Activated CD8-positive, alpha-beta memory T cell treated with anti-CD3 and anti-CD28 coated beads, Interleukin-2, amount 10 ng/mL, durations not matched to agents 7 days and 5 days (primary cell): ENCODE measurements at places on chromosomes 2 and 18. TPM values are rescaled to one million over a fixed set of nuclear protein-coding genes. Genes with fewer than 3 reads are reported as not detected.

FHL2 gene
- 3.4 TPM for total RNA-seq

DNAJC5G gene
- not detected for total RNA-seq

CHRND gene
- not detected for total RNA-seq

METTL5 gene
- total RNA-seq, result 62.7 TPM

UGT1A3 gene
- total RNA-seq, result not detected

DNA sequence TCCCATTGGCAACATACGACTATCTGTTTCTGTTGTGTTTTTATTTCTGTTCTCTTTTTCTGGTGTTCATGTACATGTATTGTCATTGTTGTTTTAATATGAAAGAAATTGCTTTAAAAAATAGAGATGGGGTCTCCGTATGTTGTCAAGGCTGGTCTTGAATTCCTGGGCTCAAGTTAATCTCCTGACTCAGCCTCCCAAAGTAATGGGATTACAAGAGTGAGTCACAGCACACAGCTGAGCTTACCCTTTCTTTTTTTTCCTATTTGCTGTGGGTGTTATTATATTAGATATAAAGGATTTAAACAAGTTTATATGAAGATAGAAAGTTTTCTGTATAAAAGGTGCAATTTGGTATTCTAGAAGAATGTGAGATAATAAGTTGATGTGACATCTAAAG lies 554.6 kb downstream of the DSC3 start:
- H3K4me1 ChIP-seq, result no peaks in the 10 kb centered on the region
- H3K4me3 ChIP-seq, result no peak overlapping the region
- no peak for DNase-seq
- no peak overlapping the region for H3K27ac ChIP-seq
- no peaks in the 10 kb centered on the region for H3K27me3 ChIP-seq
- H3K36me3 ChIP-seq, result no peaks in the 10 kb centered on the region

DNA sequence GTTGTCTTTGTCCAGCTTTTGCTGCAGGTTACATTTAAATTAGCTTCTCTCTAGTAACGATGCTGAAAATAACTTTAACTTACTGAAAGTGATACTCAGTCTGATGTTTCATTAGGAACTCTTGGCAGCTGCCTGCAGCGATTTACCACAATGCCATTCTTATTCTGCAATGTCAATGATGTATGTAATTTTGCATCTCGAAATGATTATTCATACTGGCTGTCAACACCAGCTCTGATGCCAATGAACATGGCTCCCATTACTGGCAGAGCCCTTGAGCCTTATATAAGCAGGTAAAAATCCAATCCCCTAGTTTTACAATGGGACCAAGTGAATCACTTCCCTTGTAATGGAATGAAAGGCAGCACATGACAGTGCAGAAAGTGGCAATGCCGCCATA lies 16.3 kb upstream of the MFF start:
- H3K27me3 ChIP-seq, result no peaks in the 10 kb centered on the region
- H3K4me1 ChIP-seq, result no peaks in the 10 kb centered on the region
- no peak overlapping the region for H3K4me3 ChIP-seq

DNA sequence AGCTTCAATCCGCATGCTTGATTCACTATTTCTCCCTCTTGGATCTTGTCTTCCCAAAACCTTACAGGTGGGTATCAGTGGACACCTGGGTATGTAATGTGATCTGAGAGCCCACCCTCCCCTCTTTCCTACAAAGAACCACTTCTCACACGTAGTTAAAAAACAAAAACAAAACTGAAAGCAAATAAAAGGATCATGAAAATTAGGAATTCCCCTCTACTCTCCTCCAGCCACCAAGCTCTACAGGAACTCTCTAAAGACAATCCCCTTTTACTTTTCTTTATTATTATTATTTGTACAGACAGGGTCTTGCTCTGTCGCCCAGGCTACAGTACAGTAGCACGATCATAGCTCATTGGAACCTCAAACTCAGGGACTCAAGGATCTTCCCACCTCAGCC lies 40.8 kb upstream of the MYO1B start:
- H3K27me3 ChIP-seq, result no peaks in the 10 kb centered on the region
- H3K36me3 ChIP-seq, result peaks cover 26% of the 10 kb centered on the region
- peaks cover 47% of the 10 kb centered on the region for H3K4me1 ChIP-seq
- peak overlapping the region; percentile 81 for H3K27ac ChIP-seq
- DNase-seq, result no peak

- no peak for DNase-seq
- H3K27me3 ChIP-seq, result peaks cover 14% of the 10 kb centered on the region
- H3K36me3 ChIP-seq, result no peaks in the 10 kb centered on the region
- no peak overlapping the region for H3K4me3 ChIP-seq
- H3K4me1 ChIP-seq, result no peaks in the 10 kb centered on the region
Observed at GRCh38 chr2:170695521-170696410, 19.4 kb upstream of the SP5 start.

DNA sequence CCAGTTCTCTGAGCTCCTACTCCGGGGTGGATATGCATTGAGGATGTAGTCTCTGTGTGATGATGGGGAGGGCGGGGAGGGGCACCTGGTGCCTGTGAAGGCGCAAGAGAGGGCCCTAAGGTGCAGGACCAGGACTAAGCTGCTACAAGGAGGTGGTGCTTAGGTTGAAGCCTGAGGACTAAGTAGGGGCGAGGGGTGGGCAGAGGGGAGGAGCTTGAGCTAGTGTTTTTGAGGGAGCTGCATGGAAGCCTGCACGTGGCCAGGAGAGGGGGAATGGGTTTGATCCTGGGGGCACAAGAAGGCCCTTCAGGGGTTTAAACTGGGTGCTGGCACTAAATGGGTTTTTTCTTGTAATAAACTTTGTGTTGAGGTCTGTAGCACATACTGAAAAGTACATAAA lies 105.0 kb downstream of the UGGT1 start:
- no peak for DNase-seq
- H3K27me3 ChIP-seq, result no peaks in the 10 kb centered on the region
- H3K36me3 ChIP-seq, result peaks cover 25% of the 10 kb centered on the region
- no peak overlapping the region for H3K4me3 ChIP-seq
- peak overlapping the region; percentile 48 for H3K27ac ChIP-seq
- peaks cover 17% of the 10 kb centered on the region for H3K4me1 ChIP-seq

GRCh38 chr18:59801576-59801975 lies 98.2 kb upstream of the PMAIP1 start:
- H3K4me1 ChIP-seq, result peaks cover 21% of the 10 kb centered on the region
- peaks cover 4% of the 10 kb centered on the region for H3K27me3 ChIP-seq
- no peak overlapping the region for H3K4me3 ChIP-seq
- peak overlapping the region; percentile 66 for H3K27ac ChIP-seq

- H3K36me3 ChIP-seq, result peaks cover 38% of the 10 kb centered on the region
- no peak overlapping the region for H3K4me3 ChIP-seq
- no peaks in the 10 kb centered on the region for H3K27me3 ChIP-seq
- peak overlapping the region; percentile 16 for H3K27ac ChIP-seq
- peaks cover 13% of the 10 kb centered on the region for H3K4me1 ChIP-seq
Observed at GRCh38 chr2:121513597-121514333, 16.9 kb upstream of the RNU4ATAC start.

DNA sequence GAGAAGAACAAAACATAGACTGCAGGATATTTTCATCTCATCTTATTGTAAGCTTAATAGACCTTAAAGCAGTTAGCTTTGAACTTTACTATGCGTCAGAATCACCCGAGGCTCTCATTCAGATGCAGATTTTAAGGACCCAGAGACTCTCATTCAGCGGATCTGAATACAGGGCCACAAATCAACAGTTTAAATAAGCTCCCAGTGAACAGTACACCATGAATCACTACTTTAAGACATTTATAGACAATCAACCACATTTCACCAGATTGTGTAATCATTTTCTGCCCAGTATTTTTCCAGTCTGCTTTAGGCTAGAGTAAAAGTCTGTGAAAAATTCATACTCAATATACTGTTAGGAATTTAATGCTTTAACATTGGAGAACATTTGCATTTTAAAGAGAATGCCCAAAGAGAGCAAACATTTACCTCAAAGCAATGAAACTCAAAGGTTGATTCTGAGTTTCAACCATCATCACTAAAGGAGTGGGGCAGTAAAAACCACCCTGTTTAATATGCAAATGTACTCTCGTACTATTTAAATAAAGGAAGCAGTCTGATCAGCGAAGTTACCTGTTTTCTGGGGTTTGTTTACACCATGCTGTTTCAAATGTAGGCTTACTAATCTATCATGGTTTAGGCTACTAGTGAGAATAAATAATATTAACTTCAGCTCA lies 11.0 kb upstream of the ALPK2 start:
- no peak overlapping the region for H3K27ac ChIP-seq
- H3K4me3 ChIP-seq, result no peak overlapping the region
- H3K4me1 ChIP-seq, result peaks cover 8% of the 10 kb centered on the region
- no peak for DNase-seq

- peaks cover 2% of the 10 kb centered on the region for H3K36me3 ChIP-seq
- H3K4me1 ChIP-seq, result peaks cover 8% of the 10 kb centered on the region
- DNase-seq, result no peak
- no peak overlapping the region for H3K4me3 ChIP-seq
Observed at GRCh38 chr2:215835657-215836056, 177.7 kb downstream of the MREG start.

DNA sequence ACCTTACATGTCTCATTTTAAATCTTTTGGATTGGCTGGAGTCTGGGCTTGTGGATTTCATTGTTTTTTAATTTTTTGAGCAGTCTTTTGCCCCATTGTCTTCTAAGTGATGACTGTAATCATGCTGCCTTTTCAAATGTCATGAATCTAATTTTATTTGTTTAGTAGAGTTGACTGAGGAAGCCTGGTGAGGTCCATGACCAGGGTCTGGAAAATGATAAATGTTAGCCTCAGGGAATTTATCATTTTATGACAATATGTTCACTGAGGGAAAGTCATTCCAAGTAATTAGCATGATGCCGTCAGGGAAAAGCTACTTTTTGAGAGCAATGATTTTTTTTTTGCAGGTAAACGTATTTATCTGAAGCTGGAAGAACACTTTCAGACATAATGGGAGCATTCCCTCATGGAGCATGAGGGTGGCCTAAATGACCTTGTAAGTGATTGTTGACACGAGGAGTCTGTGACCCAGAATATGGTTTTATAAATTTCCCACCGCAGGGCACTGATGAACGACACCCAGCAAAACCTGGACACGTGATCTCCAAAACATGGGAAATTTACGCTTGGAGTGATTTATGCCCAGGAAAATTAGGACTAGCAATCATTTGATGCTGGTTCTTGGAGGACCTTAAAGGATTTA lies 155.3 kb upstream of the NABP1 start:
- DNase-seq, result no peak
- no peak overlapping the region for H3K27ac ChIP-seq
- peaks cover 18% of the 10 kb centered on the region for H3K27me3 ChIP-seq
- no peaks in the 10 kb centered on the region for H3K4me1 ChIP-seq

DNA sequence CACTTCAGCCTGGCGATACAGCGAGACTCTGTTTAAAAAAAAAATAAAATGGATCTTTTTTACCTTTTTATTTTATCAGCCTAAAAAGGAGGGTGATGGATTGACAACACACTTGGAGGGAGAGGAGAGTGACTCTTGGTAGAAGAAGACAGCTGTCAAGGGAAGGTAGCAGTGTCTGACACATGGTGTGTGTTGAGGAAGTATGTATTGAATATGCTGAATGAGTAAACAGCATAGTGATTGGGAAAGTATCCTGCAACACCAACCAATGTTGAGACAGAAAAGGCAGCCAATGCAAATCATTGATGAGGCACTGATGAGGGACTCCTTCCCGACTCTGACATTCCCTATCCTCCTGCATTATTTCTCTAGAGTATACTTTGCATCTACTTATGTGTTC lies 306.4 kb downstream of the LPIN1 start:
- DNase-seq, result no peak
- no peak overlapping the region for H3K4me3 ChIP-seq
- peaks cover 3% of the 10 kb centered on the region for H3K36me3 ChIP-seq
- no peak overlapping the region for H3K27ac ChIP-seq

DNA sequence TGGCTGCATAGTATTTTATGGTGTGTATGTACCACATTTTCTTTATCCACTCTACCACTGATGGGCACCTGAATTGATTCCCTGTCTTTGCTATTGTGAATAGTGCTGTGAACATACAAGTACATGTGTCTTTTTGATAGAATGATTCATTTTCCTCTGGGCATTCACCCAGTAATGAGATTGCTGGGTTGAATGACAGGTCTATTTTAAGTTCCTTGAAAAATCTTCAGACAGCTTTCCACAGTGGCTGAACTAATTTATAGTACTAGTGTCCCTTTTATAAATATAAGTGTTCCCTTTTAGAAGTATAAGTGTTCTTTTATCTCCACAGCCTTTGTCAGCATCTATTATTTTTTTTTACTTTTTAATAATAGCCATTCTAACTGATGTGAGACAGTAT lies 303.9 kb upstream of the EPHA4 start:
- H3K4me1 ChIP-seq, result no peaks in the 10 kb centered on the region
- no peaks in the 10 kb centered on the region for H3K27me3 ChIP-seq
- H3K36me3 ChIP-seq, result no peaks in the 10 kb centered on the region
- H3K27ac ChIP-seq, result no peak overlapping the region
- DNase-seq, result no peak
- H3K4me3 ChIP-seq, result no peak overlapping the region

DNA sequence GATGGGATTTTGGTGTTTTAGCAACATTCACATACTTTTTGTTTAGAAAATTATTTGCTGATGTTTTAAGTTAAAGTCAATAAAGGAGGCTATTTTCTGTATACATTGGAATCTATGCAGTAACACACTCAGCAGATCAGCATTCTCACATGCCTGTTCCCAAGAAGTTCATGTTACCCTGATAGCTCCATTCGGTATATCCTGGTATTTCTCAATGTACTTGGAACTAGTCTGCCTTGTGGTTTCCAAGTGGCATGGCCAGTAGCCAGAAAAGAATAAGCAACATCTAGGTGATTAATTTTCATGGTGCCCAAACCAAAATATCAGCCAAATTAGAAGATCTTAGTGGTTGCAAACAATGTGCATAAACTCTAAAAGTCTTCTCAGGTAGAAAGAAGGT lies 5.2 kb upstream of the NCAPH start:
- peaks cover 66% of the 10 kb centered on the region for H3K4me1 ChIP-seq
- DNase-seq, result no peak
- H3K4me3 ChIP-seq, result no peak overlapping the region
- H3K27ac ChIP-seq, result no peak overlapping the region

DNA sequence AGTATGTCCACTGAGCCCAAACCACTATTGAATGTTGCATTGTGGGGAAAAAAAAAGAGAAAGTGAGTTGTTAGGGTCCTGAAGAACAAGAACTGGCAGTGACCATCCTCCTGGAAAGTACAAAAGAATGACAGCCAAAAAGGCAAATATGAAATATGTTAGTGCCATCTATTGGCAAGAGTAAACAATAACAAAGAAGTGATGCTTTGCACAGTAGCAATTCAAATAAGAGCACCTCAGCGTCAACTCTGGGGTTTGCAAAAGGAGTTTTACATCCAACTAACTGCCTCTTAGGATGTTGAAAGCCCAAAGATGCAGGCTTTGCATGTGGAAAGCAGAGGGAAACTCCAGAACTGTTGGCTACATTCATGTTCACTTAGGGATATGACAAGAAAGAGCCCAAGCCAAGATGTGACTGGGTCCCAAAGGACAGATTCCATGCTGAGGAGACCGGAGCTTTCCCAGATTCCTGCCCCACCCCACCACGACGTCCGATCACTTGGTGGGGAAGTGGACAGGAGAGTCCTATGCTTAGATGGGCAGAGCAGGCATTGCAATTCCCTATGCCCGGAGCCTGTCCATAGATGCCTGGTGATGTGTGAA lies 15.6 kb downstream of the TRABD2A start:
- H3K4me1 ChIP-seq, result peaks cover 29% of the 10 kb centered on the region
- no peak overlapping the region for H3K4me3 ChIP-seq
- H3K27me3 ChIP-seq, result no peaks in the 10 kb centered on the region
- DNase-seq, result no peak
- H3K36me3 ChIP-seq, result peaks cover 9% of the 10 kb centered on the region
